ENCODE measurements at places on chromosomes 5 and 9. TPM values are rescaled to one million over a fixed set of nuclear protein-coding genes. Genes with fewer than 3 reads are reported as not detected.

The LRRC19 gene
- not detected for total RNA-seq

The FST gene
- 4.7 TPM for total RNA-seq

The PCDHB10 gene
- 2.8 TPM for total RNA-seq

The CARTPT gene
- not detected for total RNA-seq

The UGT3A1 gene
- total RNA-seq = not detected

The PRDM9 gene
- not detected for total RNA-seq

The KCNIP1 gene
- total RNA-seq = not detected

The WDR70 gene
- 26.5 TPM for total RNA-seq

DNA sequence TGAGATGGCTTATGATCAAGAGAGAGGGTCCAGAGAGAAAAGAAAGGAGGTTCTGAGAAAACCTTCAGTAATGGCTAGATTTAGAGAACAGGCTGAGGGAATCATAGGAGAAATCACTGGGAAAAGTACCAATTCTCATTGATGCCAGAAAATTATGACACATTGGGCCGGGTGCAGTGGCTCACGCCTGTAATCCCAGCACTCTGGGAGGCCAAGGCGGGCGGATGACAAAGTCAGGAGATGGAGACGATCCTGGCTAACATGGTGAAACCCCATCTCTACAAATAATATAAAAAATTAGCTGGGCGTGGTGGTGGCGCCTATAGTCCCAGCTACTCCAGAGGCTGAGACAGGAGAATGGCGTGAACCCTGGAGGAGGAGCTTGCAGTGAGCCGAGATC, 29.5 kb upstream of the PLIN2 start:
- no peak for DNase-seq

DNA sequence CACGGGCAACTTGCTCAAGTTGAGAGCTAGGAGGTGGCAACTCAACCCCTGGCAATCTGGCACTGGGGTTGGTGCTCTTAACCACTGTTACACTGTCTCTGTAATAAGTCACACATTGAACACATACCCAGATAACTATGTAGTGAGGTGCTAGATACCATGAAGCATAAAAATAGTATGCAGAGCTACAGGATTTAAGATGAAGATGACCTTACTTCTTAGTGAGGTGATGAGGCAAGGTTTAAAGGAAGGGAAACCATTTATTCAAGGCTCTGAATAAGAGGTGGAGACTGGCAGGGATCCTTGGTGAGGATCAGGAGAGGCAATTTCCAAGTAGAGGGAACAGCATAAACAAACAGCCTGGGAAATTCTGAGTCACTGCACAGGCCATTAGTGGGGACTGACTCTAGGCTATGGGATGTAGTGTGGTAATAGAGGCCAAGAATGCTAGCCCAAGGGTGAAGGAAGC, 67.6 kb upstream of the NR3C1 start:
- DNase-seq = peak; percentile 49

DNA sequence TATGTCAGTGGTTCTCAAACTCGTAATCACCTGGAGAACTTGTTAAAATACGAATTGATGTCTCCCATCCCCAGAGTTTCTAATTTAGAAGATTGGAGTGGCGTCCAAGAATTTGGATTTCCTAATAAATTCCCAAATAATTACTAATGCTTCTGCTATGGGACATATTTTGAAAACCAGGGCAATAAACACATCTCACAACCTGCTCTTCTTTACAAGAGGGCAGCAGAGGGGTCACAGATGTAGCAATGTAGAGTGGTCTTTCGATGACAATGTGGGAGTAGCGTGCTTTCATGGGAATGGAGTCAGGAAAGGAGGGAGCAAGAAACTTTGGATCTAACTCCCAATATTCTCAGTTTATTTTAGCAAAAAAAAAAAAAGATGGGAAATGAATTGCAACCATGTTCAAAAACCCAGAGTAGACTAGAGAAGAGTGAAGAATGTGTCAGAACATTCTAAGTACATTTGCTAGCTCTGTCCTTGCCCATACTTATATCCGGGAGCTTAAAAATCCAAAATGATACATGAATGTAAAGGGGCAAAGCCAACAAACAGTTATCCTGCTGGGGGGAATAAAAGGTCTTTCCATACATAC, 33.8 kb upstream of the ALDH1A1 start:
- no peak for DNase-seq

GRCh38 chr9:98201102-98201501, 8.7 kb upstream of the CORO2A start:
- no peak for DNase-seq

- no peak for DNase-seq
These were observed 125.1 kb upstream of the CLINT1 start for GRCh38 chr5:157983906-157984551.

- DNase-seq = no peak
These were observed 52.9 kb downstream of the CAMK4 start for GRCh38 chr5:111277061-111277460.

DNA sequence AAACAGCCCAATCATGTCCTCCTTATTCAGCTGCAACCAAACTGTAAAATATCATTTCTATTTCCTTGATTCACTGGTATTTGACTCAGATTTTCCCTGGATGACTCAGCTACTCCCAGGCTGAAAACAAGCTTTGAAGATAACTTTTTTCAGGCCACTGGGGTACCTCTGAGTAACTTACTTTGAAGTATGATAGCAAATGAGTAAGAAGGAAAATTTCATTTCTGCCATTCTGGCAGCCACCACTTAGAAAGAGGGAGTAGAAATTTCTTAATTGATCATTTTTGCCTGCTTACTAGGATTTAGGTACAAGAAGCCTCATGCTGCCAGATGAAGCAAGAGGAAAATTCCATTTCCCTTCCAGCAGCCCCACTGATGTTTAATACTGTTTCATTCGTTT, 247.4 kb downstream of the PRELID2 start:
- DNase-seq = peak; percentile 90

- DNase-seq = no peak
These were observed 71.0 kb downstream of the PIK3R1 start for GRCh38 chr5:68286612-68286912.

GRCh38 chr9:1273859-1274258, 223.7 kb downstream of the DMRT2 start:
- peak; percentile 71 for DNase-seq

DNA sequence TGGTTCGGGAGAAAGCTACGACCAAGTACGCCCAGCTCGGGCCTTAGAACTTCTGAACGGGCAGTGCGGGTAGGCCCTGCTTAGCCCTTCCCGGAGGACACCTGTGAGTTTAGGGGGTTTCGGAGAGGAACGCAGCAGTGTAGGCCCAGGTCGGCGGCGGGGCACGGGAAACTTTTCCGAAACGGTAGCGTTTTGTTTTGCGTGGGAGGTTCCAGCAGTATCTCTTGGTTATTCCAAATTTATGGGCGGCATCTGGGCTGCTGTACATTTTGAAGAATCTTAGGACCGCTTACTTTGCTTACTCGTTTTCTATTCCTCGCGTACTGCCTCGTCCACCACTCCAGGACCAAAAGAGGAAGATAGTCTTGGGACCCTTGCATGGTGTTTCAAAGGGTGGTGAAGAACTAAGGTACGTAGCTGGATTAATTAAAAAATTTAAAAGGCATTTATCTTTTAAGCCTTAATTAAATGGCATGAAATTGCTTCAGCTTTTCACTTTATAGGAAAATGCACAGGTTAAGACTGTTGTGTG, 492 bp downstream of the TENT2 start:
- no peak for DNase-seq

DNA sequence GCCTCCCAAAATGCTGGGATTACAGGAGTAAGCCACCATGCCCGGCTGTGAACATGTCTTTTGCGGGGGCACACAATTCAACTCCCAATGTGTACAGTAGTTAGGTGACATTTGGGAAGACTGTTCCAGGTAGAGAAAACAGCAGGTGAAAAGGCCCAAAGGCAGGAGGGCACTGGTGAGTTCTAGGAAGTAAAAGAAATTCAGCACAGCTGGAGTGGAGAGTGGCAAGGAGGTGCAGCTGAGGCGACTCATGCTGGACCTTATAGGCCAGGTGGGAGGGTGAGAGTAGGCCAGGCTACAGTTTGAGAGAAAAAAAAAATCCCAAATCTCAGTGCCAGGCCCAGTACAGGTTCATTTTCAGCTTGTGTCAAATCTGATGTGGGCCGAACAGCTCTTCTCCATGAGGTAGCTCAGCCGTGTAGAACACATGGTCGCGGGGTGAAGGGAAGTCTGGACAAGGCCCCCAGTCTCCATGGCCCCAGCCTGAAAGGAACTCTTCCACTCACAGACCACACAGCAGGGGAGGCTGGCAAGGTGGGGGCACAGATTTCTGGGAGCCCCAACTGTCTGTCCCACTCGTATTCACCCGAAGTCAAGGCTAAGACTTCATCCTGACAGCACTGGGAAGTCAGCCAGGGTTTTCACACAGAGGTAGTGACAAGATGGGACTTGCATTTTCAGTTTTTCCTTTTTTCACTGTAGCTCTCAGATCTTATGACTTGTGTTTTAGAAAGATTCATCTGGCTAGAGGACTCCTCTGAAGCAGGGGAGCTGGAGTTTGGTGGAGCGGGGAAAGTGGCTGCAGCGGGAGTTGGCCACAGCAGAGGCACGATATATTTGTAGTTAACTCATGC, 4.5 kb upstream of the HNRNPAB start:
- DNase-seq = no peak

DNA sequence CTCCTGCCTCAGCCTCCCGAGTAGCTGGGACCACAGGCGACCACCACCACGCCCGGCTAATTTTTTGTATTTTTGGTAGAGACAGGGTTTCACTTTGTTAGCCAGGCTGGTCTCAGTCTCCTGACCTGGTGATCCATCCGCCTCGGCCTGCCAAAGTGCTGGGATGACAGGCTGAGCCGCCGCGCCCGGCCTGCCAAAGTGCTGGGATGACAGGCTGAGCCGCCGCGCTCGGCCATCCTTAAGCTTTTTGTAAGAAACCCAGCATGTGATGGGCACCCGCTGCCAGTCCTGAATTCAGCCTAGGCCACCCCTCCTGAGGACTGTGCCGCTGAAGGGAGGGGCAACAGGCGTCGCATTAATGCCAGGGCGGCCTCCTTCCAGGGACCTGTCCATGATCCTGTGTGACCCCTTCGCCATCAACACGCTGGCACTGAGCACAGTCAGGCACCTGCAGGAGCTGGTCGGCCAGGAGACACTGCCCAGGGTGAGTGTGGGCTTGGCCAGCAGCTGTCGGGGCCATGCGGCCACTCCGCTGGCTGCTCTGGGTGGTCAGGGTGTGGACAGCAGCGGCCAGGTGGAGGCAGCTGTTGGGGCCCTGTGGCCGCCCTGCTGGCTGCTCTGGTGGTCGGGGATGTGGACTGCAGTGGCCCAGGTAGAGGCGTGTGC, 10.5 kb downstream of the NELFB start:
- no peak for DNase-seq

DNA sequence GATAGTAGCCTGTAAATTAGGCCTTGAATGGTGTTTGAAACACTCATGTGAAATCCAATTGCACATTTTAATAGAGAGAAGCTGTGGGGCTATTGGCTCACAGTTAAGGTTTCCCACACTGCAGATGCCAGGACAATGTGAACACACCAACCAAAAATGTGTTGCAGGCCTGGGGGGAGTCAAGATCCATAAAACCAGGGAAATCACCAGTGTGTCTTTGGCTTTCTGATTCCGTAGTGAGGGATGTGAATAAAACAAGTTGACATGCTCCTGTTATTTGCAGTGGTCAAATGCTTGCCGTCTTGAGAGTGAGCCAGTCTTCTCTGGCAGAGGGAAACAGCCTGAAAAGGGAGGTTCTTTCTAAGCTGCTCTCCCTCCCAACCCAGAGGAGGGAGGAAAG, 79.0 kb downstream of the ZNF462 start:
- no peak for DNase-seq

GRCh38 chr9:113906411-113907110, 30.5 kb downstream of the ZNF618 start:
- DNase-seq = peak; percentile 58

GRCh38 chr9:81814401-81814793, 113.8 kb upstream of the SPATA31D4 start:
- DNase-seq = no peak

DNA sequence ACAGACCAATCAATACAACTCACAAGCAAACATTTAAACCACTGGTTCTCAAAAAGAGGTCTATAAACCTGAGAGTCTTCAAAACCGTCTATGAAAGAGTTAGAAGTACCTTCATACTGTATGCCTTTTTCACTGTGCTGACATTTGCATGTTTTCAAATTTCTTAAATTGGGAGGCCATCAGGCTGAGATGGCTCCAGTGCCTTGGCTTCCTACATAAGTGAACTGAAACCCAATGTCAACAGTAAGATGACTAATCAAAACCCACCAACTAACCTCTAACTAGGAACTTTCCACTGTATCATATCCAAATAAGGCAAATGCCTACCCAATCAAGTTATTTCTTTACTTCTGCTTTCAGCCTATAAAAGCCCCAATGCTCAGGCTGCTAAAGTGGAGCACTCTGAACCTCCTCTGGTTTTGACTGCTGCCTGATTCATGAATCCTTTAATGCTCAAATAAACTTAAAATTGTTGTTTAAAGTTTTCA, 35.1 kb downstream of the FAM13B start:
- DNase-seq = peak; percentile 15

DNA sequence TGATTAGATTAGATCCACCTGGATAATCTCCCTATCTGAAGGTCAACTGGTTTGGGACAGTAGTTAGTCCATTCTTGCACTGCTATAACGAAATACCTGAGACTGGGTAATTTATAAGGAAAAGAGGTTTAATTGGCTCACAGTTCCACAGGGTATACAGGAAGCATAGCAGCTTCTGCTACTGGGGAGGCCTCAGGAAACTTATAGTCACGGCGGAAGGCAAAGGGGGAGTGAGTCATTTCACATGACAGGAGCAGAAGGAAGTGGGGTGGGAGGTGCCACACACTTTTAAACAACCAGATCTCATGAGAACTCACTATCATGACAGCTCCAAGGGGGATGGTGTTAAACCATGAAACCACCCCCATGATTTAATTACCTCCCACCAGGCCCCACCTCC, 9.9 kb downstream of the C9orf40 start:
- DNase-seq = peak; percentile 31

DNA sequence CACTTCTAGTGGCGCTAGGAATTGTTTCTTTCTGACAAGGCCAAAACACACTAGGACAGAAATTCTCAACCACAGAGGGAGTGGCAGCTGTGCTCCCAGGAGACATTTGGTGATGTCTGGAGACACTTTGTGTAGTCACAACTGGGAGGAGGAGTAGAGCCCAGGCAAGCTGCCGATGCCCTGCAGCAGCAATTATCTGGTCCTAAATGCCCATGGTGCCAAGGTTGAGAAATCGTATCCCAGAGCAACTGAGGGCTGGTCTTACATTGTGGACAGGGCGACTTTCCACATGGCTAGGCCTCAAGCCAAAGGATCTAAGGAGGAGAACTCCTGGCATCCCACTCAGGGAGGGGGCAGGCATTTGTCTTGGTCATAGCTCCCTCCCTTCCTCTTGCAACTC, 259.9 kb downstream of the GADD45G start:
- DNase-seq = no peak

DNA sequence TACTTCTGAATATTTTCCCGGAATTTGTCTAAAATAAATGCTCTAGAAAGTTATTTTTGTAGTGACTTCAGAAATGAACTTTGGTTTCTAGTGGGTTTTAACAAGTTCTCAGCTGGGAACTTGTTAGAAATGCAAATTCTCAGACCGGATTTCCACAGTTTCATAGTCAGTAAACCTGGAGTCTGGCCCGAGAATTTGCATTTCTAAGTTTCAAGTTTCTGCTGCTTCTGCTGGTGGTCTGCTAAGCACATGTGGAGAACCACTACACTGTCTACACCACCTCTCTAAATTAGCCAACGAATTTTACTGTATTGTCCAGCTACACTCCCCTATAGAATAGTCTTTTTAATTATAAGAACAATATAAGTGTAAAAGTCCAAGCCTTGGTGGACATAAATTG, 208.0 kb downstream of the CHSY3 start:
- DNase-seq = no peak

All from LHCN-M2 (cell line).